ENCODE measurements at places on chromosomes 3 and 15.

GRCh38 chr3:149815321-149815720 lies 2.3 kb downstream of the RNF13 start:
- DNase-seq: no peak

GRCh38 chr3:17360991-17361390 lies 381.4 kb downstream of the TBC1D5 start:
- DNase-seq: no peak

GRCh38 chr15:92074101-92074500 lies 220.6 kb downstream of the SLCO3A1 start:
- DNase-seq: no peak

- no peak for DNase-seq
Measured at GRCh38 chr3:123449997-123450604, 1.2 kb upstream of the ADCY5 start.

GRCh38 chr3:36911990-36912804 lies 32.7 kb downstream of the TRANK1 start:
- no peak for DNase-seq

DNA sequence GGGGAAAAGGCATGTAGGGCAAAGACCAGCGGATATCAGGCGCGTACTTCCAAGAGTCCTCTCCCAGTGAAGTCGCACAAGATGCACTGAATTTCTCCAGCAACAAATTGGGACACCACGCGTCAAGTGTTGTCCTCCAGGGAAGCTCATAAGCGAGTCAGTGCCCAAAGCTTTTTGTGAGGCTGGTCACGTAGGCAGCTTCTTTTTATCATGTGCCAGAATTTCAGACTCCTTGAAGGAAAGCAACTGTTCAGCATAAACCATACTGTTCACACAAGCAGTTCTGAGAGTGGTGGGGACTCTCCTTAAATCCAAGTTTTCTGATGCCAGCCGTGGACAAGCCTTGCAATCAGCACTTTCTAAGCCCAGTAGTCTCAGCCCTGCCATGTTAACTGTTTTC lies 10.1 kb upstream of the FSTL1 start:
- DNase-seq: no peak

- no peak for DNase-seq
Measured at GRCh38 chr3:83625261-83625660, 1333.5 kb upstream of the CADM2 start.

DNA sequence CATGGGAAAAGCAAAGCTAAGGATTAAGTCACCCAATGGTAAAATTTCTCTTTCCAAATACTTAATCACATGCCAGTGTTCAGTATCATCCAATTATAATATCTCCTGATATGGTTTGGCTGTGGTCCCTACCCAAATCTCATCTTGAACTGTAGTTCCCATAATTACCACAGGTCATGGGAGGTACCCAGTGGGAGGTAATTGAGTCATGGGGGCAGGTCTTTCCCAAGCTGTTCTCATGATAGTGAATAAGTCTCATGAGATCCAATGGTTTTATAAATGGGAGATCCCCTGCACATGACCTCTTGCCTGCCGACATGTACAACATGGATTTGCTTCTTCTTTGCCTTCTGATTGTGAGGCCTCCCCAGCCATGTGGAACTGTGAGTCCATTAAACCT lies 26.1 kb upstream of the NMB start:
- DNase-seq: no peak

DNA sequence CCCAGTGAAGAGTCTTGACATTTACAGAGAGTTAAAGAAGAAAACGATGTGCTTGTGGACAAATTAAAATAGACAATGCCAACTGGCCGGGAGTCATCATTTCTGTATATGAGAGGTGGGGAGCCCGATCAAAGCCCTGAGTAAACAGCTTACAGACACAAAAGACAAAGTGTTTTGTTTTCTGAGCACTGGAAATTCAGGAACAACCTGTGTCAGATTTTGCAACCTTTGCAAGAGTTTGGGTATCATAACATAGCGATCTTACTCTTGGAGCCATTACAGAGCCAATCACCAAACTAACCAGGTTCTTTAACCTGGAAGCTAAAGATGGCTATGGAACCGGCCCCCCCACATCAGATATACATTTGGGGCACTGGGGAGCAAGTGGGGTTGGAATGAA lies 101.9 kb upstream of the LRIG1 start:
- no peak for DNase-seq

DNA sequence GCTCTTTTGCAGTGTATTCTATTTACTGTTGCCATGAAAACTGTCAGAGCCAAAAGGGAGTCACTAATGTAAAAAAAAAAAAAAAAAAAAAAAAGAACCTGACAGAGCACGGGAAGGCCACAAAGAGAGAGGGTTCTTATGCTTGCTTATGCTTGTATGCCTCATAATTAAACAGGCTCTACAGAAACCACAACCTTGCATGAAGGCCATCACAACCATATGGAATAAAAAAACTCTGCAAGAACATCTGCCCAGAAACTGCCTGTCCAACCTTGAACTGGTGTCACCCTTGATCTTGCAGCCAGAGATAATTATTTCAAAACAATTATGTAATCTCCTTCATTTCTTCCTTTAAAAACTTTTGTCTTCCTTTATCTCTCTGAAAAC lies 50.1 kb downstream of the CFAP20DC start:
- no peak for DNase-seq

DNA sequence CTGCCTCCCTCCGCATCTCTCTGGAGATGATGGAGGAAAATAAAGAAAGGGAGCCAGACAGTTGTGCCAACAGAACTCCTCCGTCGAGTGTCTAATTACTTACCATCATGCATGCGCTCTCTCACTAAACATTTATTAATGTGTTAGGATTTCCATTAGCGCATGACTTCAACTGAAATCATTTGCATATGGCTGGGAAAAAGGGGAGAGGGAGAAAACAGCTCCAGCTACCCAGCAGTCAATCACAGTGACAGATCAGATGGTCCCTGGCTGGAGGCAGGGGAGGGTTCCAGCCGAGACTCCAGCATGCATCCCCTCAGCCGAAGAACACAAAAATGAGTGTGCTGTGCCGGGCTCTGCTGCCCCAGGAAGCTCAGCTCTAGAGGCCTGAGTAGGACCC lies 6.8 kb upstream of the RHO start:
- DNase-seq: no peak

GRCh38 chr3:134446800-134447199 lies 39.0 kb downstream of the ANAPC13 start:
- no peak for DNase-seq

DNA sequence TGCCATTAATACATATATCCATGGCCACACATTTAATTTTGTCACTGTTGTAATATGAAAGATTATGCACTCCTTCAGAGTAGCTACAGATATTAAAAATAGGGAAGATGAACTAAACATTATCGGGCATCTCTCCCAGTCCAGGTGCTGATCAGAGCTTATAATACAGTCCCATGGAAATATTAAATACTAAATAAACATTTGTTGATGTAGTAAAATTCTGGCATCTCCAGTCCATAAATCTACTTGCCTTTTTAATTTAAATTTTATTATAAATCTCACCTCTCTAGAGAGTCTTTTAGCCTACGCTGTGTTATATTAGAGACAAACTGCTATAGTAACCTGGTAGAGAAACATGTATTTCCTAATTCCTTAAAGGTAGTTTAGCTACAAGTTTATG lies 297.6 kb downstream of the GRM7 start:
- no peak for DNase-seq

GRCh38 chr3:18190646-18191045 lies 234.5 kb downstream of the SATB1 start:
- DNase-seq: no peak

DNA sequence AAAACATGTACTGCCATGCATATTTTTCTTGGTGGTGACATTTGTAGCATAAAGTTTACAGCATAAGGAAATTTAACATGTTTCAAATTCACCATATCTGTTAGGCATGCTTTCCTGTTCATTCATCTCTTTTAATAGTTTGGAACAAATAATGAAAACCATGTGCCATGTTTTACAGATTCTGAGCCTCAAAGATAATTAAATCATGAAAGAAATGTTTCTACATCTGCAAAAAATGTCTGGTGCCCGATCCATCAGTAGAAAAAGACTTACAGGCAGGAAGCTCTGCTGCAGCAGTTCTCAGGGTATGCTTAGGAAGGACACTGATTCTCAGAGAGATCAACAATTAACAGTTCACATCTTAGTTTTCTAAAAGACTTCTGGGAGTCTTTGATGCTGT lies 316.2 kb downstream of the IL5RA start:
- no peak for DNase-seq

DNA sequence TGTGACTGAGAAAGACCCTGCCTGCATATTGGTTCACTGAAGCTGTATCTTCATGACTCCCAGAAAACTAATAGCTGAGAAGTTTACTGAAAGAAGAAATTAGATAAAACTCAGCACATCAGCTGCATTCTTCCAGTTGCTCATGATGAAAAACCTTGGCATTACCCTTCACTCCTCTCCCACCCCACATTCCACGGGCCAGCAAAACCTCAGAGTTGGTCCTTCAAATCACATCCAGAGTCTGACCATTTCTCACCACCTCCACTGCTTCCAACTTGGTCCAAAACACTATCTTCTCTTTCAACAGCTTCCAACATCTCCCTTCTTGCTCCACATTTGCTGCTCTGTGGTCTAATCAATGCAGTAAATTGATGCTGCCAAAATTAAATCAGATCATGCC lies 97.1 kb downstream of the CD47 start:
- no peak for DNase-seq

GRCh38 chr15:101052031-101052620 lies 133.0 kb downstream of the LRRK1 start:
- no peak for DNase-seq

DNA sequence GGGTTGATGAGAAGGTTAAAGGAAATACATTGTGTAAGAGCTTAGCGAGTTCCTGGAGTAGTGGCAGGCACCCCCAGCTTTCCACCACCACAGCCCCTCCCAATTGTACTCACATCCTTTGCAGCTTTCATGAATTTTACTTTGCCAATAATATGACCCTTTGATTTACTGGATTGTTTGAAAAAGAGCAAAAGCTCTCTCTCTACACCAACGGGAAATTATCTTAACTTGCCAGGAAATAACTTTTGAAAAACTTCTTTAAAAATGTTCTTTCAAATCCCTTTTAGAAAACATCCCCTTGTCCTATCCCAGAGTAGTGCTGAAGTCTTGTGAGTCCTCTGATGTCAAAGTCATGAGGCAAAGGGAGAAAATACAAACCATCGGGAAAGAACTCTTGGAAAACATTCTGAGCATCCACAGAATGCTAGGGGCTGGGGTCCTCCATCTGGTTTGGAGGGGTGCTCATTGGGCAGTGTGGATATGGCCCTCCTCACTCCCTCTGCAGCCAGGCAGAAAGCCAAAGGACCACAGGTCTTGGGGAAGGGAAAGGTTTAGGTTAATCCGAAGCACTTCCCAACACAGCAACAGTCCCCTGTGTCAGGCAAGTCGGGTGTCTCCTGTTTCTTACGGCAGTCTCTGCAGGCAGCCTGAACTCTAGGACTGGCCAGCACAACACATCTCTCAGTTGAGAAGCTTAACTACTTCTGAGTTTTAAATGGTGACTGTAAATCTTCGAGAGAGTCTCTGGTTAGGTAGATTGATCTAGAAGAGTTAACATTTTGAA lies 36.5 kb downstream of the BOC start:
- DNase-seq: no peak

DNA sequence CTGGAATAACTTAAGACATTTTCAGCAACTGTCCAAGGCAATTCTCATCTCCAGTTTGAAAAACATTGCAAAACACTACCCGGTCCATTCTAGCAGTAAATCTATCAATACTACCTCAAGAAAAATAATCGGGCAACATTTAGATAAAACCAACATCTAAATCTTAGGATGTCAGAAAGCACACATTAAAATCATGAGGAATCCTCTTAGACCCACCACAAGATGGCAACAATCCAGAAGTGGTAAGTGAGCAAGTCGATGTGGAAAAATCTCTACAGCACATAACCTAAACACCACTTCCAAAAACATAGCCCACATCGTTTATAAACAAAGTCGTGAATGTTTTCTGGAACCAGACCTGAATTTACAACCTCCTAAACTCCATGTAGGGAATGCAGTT lies 5.7 kb downstream of the PLCH1 start:
- DNase-seq: no peak

DNA sequence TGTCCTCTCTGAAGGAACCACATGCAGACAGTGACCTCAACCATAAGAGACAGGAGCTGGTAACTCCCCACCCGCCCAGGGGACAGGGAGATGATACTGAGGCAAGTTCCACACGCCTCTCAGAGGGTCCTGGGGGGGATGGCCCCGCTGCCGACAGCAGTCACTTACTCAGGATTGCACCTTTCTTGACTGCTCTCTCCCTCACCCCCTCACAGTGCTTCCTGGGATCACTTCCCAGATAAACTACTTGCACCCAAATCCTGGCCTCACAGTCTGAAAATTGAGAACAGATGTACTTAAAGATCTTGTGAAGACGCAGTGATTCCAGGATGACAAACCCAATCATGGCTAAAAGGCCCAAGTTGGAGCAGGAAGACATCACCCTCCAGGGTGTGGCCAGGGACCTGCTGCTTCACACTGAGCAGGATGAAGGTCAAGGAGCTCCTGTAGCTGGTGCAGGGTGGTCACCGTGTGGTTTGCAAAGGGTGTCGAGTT lies 207.6 kb downstream of the ADAMTS17 start:
- DNase-seq: no peak

All from stimulated activated CD8-positive, alpha-beta memory T cell treated with anti-CD3 and anti-CD28 coated beads, Interleukin-12 subunit alpha, Interleukin-12 subunit beta, amount 100 ng/mL, for 1 hour (primary cell).